Sigmoid colon (tissue), 7 donors: ENCODE measurements at places on chromosomes 11 and 22. TPM values are rescaled to one million over a fixed set of nuclear protein-coding genes. Genes with fewer than 3 reads are reported as not detected.

DNA sequence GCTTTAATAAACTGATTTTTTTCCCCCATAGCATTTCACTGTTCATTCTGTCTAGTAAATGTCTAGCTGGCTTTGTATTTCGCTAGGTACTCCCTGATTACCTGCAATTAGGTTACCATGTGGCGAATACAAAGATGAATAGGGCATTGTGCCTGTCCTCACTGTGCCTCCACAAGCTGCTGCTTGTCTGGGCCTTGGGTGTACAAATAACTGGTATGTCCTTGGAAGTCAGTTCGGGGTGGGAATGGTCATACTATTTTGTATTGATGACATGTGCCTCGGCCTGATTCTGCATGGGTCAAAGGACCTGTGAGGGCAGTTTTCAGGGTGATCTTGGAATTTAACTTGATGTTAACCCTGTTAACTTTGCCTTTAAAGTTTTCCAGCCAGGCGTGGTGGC lies 11.4 kb downstream of the RBM4 start:
- DNase-seq, result no peak

- no peak for DNase-seq
Measured at GRCh38 chr11:86804951-86805350, 4.6 kb downstream of the PRSS23 start.

GRCh38 chr11:118915941-118916841 lies 9.5 kb downstream of the BCL9L start:
- peak; percentile 67 for DNase-seq

DNA sequence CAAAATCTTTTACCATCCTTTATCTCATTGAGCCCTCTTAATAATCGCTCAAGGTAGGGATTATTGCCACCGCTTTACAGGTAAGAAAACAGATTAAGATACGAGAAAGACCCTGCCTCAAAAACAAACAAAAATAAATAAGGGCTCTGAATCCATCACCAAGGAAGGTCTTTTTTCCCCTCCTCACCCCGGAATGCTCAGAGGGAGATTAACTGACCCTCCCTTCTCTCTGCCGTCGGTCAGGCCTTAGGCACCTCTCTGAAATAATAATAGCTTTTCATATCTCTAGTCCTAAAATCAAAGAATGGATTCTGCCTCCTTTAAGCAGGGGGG lies 620 bp upstream of the ATG2A start:
- no peak for DNase-seq

DNA sequence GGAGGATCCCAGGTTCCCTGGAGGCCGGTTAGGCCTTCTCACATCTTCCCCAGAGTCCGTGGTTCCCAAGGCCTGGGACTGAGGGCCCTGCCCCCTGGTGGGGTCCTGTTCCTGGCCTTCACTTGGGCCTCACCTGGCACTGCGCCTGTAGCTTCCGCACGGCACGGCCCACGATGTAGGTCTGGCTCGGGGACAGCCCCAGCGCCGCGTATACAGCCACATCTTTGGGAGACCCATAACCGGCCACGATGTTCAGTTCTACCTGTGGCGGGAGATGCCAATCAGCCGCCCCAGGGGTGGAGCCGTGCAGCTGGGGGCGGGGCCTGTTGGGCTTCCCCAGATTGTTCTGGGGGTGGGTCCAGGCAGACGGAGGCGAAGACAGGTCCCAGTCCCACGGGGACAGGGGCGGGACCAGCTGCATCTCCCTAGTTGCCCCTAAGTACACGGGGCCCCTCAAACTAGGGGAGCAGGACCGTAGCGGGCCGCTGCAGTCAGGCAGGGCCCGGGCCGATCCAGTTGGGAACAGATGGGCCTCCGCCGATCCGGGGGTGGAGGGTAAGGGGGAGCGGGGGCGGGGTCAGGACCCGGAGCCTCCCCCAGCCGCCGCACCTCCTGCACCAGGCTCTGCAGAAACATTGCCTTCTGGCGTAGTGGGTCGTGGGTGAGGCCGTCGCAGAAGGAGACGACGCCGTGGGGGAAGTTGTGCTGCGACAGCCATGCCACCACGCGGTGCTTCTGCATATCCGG lies 10.1 kb downstream of the AIP start:
- peak; percentile 65 for DNase-seq

DNA sequence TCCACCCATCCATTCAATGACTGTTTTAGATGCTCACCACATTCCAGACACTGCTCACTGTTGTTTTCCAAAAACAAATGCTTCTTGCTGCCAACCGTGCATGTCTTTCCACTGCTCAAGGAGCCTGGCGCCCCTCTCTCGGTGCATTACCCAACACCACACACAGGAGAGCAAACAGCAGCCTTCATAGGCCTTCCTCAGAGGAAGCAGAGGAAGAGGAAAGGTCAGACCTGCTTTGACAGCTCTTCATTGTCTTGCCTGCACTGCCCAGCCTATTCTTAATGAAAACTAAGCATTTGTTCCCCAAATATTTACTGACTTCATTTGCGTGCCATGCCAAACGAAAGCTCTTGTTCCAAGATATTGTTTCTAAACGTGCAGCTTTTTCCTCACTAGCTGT lies 1129.2 kb downstream of the TBC1D22A start:
- no peak for DNase-seq

DNA sequence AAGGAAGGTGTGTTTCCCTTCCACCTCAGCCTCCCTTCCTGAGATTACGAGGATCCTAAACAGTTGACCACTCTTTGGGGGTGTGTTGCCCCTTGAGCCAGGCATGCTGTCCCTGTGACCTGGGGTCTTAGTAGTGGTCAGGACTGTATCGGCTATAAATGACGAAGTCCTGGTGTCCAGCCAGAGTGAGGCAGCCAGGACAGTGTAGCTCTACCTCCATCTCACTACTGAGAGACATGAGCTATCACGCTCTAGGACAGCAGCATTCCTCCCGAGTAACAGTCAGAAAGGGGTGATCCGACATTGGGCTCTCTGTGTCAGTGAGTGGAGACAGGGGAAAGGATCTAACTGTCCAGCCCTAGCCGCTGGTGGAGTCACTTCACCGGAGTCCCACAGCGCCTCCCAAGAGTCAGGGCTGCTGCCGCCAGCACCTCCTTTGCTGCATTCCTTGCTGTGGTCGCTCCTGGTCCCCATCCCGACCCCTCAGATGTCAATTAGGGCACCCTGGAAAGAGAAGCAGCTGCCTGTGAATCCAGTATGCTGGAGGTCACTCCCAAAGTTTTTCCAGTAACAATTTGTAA lies 3.3 kb upstream of the B3GNT6 start:
- DNase-seq, result no peak

GRCh38 chr22:37010174-37010573 lies 9.1 kb downstream of the TST start:
- no peak for DNase-seq

- peak; percentile 75 for DNase-seq
Measured at GRCh38 chr11:124644426-124645280, 22.0 kb downstream of the TBRG1 start.

DNA sequence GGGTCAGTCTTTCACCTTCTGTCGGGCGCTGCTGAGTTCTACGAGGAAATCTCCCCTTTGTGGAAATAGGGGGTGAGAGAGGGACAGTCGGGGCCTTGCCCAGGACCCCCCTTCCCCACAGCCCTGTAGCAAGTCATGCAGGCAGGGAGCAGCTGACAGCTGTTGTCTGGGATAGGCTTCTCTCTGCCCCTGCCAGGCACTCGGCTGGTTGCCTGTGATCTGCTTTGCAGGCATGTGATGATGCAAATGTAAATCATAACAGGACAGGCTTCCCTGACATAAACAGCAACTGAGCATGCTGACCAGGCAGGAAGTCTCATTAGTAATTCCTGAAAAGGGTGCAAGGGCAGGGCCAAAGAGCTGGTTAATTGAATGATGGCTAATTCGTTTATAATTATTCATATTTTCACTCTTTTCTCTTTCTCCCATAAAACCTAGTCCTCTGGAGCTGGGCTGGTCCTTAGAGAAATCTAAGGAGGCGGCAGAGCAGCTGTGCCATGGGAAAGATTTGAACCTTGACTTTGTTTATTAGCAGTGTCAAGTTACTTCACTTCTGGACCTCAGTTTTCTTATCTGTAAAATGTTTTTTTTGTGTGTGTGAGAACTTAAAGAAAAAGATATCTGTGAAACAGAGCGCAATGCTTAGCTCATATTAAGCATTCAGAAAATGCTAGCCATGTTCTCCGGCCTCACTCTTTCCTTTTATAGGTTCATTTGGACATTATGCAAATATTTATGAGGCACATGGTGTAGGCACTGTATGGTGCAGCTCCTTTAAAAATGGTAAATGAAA lies 129.7 kb downstream of the LDLRAD3 start:
- DNase-seq, result no peak

DNA sequence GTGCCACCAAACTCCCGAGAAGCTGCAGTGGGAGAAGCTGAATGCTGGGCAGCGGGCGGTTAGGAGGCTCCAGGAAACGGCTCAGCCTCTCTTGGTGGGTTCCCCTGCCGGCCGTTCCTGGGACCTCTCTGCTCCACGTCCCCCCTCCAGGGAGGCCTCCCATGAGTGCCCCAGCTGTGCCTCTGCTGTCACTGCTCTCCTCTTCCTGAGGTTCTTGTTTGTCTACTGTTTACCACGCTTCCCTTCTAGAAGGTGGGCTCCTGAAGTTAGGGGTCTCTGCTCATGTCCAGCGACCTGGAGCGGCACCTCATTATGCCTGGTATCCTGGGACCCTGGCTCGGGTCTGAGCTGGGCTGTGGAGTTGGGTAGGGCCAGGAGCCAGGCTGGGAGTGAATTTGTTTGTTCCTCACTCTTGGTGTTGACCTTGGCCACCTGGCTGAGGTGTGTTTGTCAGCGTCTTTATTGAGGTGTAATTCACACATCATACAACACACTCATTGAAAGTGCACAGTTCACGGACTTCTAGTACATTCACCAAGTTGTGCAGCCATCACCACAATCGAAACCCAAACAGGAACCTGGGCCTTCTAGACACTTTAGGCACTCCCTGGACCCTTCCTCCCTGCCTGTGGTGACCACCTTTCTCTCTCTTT lies 37.8 kb upstream of the GRAMD4 start:
- DNase-seq, result peak; percentile 58

PRG3 gene
- not detected for total RNA-seq

TYR gene
- not detected for total RNA-seq

ALG9 gene
- 28.5 TPM for total RNA-seq

TMPRSS13 gene
- not detected for total RNA-seq

SOX6 gene
- 5.0 TPM for total RNA-seq
